ENCODE measurements at places on chromosomes 11 and 22. TPM values are rescaled to one million over a fixed set of nuclear protein-coding genes. Genes with fewer than 3 reads are reported as not detected.

MEI1 gene
- 3.7 TPM for total RNA-seq

IFITM5 gene
- total RNA-seq, result not detected

TSPAN32 gene
- 1.1 TPM for total RNA-seq

TRIM48 gene
- total RNA-seq, result not detected

OR9G1 gene
- not detected for total RNA-seq

STIM1 gene
- total RNA-seq, result 82.5 TPM
